ENCODE measurements at places on chromosomes 1 and 21.

GRCh38 chr1:74504125-74504932, 8.1 kb downstream of the LRRC53 start:
- DNase-seq = no peak

GRCh38 chr1:52365071-52365745, 797 bp downstream of the CC2D1B start:
- DNase-seq = no peak

- no peak for DNase-seq
Measured at GRCh38 chr1:24114753-24115152, 2.8 kb upstream of the MYOM3 start.

GRCh38 chr1:1510912-1511532, 940 bp upstream of the ATAD3A start:
- no peak for DNase-seq

- DNase-seq = no peak
Measured at GRCh38 chr1:20538760-20539551, 13.4 kb upstream of the FAM43B start.

GRCh38 chr1:200885623-200886402, 8.9 kb upstream of the INAVA start:
- no peak for DNase-seq

GRCh38 chr1:236129306-236129705, 13.0 kb upstream of the GPR137B start:
- no peak for DNase-seq

DNA sequence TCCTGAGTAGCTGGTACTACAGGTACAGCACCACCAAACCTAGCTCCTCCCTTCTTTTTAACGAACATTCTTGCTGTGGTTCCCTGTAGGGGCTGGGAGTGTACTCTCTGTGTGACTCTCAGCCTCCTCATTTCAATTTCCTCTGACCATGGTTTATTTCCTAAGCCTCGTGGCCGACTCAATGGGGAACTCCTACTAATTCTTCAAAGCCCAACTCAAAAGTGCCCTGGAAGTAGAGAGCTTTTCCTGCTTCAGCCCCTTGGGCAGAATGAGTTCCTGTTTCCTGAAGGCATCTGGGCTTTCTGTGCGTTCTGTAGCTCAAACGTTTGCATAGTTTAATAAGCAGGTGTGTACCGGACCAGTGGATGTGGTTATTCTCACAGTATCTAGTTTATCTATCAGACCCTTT, 70.9 kb upstream of the ACOT11 start:
- DNase-seq = no peak

GRCh38 chr1:84985365-84985764, 11.5 kb downstream of the MCOLN2 start:
- no peak for DNase-seq

DNA sequence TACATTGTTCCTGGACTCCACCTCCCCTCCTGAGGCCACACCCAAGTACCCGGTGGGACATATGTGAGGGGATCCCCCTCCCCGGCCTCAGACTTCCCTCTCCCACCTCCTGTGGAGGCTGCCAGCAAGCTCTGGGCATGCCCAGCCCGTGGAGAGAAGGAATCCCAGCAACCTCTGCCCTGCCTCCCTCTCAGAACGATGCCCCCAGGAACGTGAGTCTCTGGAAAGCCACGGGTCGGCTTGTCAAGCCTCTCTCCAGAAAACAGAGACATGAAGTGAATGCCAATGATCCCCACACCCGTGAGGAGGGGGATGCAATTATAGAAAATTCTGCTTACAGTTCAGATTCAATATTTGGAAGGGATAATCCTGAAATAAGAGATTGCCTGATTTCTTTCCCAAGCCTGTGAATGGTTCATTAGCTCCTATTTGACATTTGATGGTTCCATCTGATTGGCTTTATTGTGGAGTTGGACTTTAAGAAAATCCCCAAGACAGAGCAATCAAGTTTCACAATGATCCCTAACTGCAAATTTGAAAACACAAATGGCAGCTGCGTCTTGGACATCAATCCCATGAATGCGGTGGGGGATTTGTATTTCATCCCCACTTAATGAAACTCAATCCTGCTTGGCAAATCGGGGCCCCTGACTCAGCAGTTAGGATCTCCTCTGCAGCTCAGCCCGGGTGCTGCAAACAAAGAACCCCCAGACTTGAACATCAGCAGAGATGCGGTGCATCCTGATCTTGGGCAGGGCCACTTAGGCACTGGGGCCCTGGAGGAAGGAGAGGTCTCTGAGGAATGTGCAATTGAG, 9.1 kb upstream of the GUCA2B start:
- no peak for DNase-seq

DNA sequence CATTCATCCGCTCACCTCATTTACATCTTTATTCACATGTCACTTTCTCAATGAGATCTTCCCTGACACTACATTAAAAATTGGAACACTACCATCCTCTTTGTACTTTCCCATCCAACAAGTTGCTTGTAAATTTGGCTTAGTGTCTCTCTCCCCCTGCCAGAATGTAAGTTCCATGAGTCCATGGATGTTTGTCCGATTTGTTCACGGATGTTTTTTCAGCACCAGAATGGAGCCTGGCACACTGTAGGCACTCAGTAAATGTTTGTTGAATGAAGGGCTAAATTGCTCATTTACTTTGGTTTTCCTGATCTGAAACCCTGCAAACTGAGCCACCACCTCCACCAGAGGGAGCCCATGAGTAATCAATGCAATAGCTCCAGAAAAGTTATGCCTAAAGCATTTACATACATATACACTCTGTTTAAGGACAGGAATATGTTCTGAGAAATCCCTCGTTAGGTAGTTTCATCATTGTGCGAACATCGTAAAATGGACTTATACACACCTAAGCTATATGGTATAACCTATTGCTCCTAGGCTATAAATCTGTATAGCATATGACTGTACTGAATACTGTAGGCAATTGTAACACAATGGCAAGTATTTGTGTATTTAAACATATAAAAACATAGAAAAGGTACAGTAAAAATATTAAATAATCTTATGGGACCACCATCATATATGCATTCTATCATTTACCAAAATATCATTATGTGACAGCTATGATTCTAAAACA, 2.8 kb upstream of the EYA3 start:
- DNase-seq = peak; percentile 72

GRCh38 chr1:201251851-201252430, 31.4 kb upstream of the PKP1 start:
- DNase-seq = no peak

DNA sequence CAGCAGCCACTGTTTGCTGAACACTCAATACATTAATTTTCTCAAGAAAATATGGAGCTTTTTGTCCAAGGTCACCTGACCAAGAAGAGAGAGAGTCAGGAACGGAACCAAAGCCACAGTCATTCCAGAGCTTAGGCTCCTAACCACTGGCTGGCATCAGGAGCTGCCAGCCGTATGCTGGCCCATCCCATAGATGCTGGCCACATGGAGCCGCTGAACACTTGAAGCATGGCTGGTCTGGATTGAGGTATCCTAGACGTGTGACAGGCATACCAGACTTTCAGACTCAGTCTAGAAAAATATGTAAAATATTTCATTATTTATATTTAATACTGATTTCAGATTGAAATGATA, 458.7 kb downstream of the MATN1 start:
- no peak for DNase-seq

DNA sequence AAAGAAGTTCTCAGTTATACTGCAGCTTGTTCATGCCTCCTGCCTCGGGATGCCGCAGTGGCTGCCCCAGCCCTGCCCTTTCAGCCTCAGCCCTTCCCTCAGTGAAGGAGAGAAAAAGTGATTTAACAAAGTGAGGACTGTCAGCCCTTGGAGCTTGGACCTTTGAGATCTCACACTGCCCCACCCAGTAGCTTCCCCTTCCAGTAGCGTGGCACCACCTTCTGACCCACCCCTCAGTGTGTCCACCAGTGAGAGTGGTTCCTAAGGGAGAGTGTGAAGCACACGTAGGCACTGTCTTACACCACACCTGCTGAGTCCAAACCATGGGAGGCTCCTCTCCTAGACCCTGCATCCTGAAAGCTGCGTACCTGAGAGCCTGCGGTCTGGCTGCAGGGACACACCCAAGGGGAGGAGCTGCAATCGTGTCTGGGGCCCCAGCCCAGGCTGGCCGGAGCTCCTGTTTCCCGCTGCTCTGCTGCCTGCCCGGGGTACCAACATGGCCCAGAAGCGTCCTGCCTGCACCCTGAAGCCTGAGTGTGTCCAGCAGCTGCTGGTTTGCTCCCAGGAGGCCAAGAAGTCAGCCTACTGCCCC, at the start of gene CDA:
TSS of gene CDA (plus strand) at position 464 of the 592 bp plus-strand sequence. CDS start at position 497, 33 bp downstream.
- DNase-seq = no peak

DNA sequence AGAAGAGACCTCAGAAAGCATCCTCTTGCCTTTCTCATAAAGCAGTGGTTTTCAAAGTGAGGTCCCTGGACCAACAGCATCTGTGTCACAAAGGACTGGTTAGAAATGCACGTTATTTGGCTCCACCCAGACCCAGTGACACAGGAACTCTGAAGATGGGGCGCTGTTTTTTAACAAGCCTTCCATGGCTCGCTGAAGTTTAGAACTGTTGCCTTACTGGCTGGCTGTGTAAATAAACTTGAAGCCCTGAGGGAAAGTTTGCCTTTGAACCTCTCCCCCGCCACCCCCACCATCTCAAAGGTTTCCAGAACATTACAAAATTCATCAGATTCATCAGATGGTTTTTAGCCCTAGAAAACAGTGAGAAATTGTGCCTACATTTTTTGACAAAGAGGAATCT, 21.8 kb upstream of the IKBKE start:
- DNase-seq = no peak

GRCh38 chr1:221234791-221235190, 355.5 kb downstream of the HLX start:
- no peak for DNase-seq

DNA sequence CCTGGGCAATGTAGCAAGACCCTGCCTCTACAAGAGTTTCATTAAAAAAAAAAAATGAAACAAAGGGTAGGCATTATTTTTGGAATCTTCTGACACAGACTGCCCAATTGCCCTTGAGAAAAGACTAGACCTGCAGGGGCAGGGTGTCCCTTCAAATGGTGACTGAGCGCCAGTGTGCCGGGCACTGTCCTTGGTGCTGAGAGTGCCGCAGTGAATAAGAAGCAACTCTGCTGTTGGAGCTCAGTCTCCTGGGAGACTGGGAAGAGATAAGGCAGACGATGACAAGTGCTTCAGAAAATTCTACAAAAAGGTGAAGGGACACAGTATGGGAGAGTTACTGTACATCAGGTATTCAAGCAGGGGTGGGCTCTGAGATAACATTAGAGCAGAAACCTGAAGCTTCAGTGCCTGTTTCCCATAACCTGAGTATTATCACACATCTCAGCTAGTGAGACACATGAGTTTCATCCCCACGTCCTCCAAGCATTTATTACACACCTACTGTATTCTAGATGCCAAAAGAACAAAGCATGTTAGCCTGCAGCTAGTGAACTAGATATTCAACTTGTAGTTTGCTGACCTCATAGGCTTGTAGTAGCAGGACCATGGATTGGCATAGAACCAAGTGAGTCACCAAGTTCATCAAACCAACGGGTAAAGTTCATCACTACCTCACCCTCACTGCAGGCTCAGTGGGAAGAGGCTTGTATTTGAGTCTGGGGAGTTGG, 18.4 kb upstream of the RPL11 start:
- DNase-seq = no peak

GRCh38 chr1:83960669-83961277, 38.2 kb downstream of the TTLL7 start:
- DNase-seq = no peak

DNA sequence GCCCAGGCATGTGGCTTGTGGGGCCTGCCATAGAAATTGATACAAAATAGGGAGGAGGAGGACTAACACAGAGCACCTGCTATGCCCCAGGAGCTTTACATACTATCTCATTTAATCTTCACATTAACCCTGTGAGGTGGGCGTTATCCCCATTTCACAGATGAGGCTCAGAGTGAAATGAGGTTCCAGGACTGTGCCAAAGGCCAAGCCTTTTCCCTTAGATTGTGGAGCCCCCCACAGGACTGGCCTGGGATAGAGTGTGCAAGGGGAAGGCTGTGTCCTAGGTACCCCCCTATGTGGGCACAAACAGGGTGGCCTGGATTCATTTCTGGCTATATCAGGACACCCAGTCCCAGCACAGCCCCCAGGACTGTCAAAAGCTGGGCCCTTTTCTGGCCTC, 2.2 kb upstream of the DDOST start:
- no peak for DNase-seq

GRCh38 chr1:24151175-24151533, 8.2 kb upstream of the IL22RA1 start:
- no peak for DNase-seq

DNA sequence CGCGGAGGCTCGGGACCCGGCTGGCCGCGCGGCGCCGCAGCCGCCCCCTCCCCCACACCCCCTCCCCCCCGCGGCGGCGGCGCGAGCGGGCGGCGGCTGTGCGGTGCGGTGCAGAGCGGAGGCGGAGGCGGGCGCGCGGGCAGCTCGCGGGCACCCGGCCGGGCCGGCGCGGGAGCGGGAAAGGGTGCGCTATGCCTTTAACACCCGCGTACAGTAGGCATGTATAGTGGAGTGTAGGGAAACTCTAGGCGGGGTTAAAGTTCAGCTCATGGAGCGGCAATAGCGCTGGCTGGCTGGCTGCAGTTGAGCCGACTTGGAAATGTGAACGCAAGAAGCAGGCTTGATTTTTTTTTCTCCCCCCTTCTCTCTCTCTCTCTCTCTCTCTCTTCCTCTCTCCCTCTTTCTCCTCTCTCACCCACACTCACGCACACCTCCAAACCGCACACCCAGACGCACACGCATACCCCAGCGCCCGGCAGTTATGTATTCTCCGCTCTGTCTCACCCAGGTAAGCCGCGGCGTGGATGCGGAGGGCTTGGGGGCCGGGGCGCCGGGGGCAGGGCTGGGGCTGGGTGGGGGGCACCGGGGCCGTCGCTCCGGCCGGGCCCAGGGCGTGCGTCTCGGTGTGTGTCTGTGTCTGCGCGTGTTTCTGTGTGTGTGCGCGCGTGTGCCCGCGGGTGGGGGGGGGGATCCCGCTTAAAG, at the start of gene NFIA:
TSS of gene NFIA (plus strand) at position 251 of the 702 bp plus-strand sequence.
- no peak for DNase-seq

GRCh38 chr1:108955111-108955510, 8.2 kb downstream of the CLCC1 start:
- no peak for DNase-seq

GRCh38 chr1:201614262-201615015, 75.5 kb downstream of the NAV1 start:
- no peak for DNase-seq

- DNase-seq = no peak
Measured at GRCh38 chr1:25343872-25344271, 5.7 kb downstream of the TMEM50A start.
